Activated effector memory CD4-positive, alpha-beta T cell treated with anti-CD3 and anti-CD28 coated beads, Interleukin-2, amount 50 U/mL, for 16 hours (primary cell): ENCODE measurements at places on chromosomes 12 and 14.

DNA sequence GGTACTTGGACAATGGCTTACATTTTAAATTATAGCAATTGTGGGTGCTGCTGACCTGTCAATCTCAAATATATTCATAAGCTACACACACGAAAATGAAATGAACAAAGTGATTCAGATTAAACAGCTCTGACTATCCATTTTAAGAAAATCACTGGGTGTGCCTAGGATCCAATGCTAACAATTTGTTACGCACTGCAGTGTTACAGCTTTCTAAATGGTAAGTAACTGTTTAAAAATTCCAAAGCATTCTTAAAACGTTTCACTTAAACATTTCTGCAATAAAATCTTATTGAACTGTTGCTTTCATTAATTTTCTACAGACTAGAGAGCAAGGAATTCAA is 18.9 kb downstream of the LMO3 start:
- DNase-seq, result no peak

- DNase-seq, result peak; percentile 58
Observed at GRCh38 chr14:100098171-100098570, 32.9 kb downstream of the EVL start.

DNA sequence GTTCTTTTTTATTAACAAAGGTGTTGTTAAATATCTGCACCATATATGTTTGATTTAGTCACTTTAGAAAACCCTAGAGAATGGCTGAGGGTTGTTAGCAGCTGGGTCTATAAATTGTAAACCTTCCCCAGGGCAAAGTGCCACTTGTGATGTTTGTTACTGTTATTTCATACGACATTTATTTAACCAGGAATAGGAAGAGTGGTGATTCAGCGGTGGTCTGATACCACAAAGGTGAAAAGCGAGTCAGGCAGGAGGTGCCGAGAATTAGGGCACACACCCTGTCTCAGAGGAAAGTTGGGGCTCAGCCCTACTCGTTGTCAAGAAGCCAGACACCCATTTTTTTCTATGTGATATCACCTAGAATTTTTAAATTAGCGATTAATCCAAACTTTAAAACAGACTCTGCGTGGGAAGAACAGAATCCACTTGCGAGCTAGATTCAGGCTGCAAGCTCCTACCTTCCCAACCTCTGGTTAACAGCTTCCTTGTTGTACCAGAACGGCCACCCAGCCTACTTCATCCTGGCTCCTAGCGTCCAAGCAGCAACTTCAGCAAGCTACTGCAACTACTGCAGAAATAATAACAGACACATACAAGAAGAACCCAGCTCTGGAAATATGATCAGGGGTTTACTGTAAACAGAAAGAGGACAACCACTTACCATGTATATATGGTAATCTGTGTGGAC is 126.7 kb downstream of the TMEM132D start:
- no peak for DNase-seq

- no peak for DNase-seq
Observed at GRCh38 chr14:54591866-54592265, 24.9 kb downstream of the SAMD4A start.

GRCh38 chr14:22379727-22380126 is 209.3 kb downstream of the DAD1 start:
- no peak for DNase-seq

- DNase-seq, result no peak
Observed at GRCh38 chr12:60072911-60073310, 477.1 kb downstream of the SLC16A7 start.

- DNase-seq, result peak; percentile 65
Observed at GRCh38 chr12:27207615-27208413, 36.3 kb upstream of the STK38L start.

- no peak for DNase-seq
Observed at GRCh38 chr14:77985211-77985615, 185.0 kb upstream of the NRXN3 start.
